Stimulated activated CD8-positive, alpha-beta memory T cell treated with anti-CD3 and anti-CD28 coated beads, Interleukin-2, amount 100 ng/mL, for 48 hours (primary cell): ENCODE measurements at places on chromosomes 3 and 15.

GRCh38 chr15:55151631-55152030 is 45.1 kb downstream of the RSL24D1 start:
- DNase-seq = no peak

DNA sequence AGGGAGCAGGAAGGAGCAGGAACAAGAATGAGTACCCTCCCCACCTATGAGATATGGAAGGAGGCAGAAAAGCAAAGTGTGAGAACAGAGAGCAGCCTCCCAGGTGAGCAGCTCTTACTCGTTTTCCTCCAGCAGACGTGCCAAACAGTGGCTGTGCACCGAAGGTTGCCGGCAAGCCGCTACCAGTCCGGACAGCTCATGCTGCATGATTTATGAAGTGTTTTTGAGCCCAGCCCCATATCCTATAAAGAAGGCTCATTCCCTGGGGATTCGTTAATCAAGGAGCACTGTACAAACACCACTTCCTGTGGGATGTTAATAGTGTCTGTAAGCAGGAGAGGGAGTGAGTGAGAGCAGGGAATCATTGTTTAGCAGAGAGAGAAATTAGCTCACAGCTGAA is 118.3 kb upstream of the FOXB1 start:
- DNase-seq = no peak

GRCh38 chr15:67076147-67076843 is 10.9 kb downstream of the SMAD3 start:
- DNase-seq = no peak

- no peak for DNase-seq
Measured at GRCh38 chr15:25875566-25875965, 12.4 kb upstream of the ATP10A start.

GRCh38 chr3:153090973-153091372 is 71.1 kb upstream of the RAP2B start:
- no peak for DNase-seq

DNA sequence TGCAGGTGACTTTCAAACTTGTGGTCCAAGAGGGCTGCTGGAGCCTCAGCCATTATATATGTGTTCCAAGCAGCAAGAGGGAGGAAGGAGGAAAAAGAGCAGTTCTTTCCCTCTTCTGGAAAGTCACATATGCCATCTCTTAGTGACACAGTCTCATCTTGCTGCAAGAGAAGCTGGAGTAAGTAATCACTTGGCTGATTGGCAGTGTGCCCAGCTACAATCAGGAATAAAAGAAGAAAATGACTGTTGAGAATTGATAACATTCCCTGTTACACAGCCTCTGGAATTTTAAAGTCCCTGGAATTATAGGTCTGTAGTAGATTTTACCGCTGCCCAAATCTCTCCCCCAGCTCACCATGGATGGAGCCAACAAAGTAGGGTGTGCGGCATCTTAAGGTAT is 31.4 kb upstream of the LYZL4 start:
- DNase-seq = no peak

DNA sequence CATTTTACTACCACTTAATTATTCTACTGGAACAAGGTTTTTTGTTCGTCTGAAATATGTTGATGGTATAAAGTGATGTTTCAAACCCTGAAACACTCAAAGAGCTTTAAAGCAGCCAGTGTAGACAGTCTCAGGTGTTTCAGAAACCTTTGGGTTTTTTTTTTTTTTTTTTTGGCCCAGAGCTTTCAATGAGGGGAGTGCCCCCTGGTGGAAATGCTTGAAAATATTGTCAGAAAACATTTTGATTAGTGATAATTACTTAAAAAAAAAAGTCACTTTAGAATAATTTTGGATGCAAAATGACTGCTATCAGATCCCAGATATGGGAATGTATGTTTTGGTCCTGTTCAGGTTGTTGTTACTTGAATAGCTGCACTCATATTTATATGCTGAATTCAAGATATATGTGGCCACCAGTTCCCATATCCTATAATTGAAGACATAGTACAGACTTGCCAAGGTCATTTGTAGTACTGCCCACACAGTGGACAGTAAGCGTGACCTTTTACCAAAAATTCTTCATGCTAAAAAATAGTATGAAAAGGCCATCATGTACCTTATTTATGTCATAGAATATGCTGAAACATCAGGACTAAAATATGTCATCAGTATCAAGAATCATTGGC is 35.9 kb downstream of the SATB1 start:
- DNase-seq = no peak

DNA sequence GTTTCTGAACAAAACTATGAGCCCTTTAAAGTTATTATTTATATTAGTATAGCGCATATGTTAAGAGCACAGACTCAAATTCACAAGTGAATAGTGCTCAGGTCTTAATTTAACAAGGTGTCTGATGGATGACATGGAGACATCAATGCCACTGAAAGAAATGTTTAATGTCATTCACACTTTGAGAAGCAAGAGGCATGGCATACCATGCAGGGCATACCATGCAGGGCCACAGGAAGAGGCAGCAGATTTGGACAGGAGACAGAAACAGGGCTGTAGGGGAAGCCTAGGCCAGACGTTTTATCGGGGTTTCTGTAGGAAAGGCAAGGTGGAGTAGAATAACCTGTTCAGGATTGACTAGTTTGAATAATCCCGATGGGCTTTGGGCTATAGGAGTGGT is 150.2 kb upstream of the KCNH8 start:
- DNase-seq = no peak

- no peak for DNase-seq
Measured at GRCh38 chr15:52004806-52005205, 14.2 kb upstream of the MAPK6 start.

- DNase-seq = no peak
Measured at GRCh38 chr3:23996095-23996524, 51.0 kb downstream of the NR1D2 start.

- DNase-seq = no peak
Measured at GRCh38 chr3:179512378-179512777, 50.3 kb upstream of the ACTL6A start.
